ENCODE measurements at places on chromosomes 4 and X.

GRCh38 chr4:1763070-1763549 is 30.0 kb upstream of the FGFR3 start:
- no peak for DNase-seq

- DNase-seq: no peak
These were observed 40.2 kb downstream of the HOPX start for GRCh38 chr4:56640621-56641493.

- DNase-seq: no peak
These were observed 279.8 kb downstream of the UNC5C start for GRCh38 chr4:95268819-95269565.

DNA sequence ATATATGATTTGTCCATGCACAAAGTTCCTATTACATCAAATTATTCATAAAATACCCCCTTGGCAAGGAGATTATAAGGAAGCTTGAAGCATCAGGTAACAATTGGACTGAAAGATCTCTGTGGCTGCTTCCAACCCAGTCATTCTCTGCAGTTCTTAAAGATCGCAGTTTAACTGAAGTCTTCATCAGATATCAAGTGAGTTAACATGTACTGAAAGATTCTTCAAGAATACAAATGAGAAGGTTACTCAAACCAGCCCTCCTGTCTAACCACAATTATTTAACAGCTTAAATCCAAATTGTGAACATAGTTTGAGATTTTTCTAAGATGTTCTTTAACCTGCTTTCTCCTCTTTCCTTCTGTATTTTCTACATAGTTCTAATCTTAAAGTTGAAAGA is 56.1 kb downstream of the SLC10A7 start:
- no peak for DNase-seq

- no peak for DNase-seq
These were observed 405.0 kb downstream of the AFF2 start for GRCh38 chrX:148905400-148905799.

DNA sequence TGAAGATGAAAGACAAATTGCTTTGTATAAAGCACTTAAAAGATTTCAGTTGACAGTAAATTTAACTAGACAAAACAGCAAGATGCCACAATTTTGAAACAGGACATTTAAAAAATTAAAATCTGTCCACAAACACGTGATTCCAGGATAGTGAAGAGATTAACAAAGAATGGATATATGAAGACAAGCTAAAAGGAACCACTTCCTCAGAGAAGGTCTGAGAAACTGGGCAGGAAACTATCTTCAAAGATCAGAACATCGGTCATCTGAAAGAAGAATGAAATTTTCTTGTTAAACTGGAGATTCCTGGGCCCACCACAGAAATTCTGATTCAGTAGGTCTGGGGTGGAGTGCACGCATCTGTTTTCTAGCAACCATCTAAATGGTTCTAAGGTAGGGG is 1.4 kb downstream of the RWDD4 start:
- DNase-seq: no peak

- no peak for DNase-seq
These were observed 42.4 kb upstream of the HS3ST1 start for GRCh38 chr4:11471046-11471441.

GRCh38 chr4:152633118-152633517 is 46.7 kb downstream of the TMEM154 start:
- DNase-seq: no peak

GRCh38 chr4:113404841-113405240 is 355.4 kb downstream of the ANK2 start:
- no peak for DNase-seq

DNA sequence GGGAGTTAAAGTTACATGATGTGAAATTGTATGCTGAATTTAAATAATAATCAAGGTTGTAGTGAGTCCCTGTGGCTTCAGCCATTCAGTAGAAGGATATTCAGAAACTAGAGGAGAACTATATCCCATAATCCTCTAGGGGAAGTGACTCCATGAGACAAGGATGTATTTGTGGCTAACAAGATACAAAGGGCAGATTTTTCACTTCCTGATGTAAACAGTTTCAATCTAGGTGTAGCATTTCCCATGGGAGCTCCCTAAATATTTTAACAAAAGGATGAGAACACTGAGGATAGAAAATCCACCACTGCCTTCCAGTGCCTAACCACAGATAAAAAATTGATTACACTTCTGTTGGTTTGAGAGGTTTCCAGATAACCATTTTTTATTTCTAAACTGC is 435.4 kb upstream of the TENM3 start:
- no peak for DNase-seq

GRCh38 chr4:73844806-73845205 is 8.3 kb upstream of the PF4V1 start:
- DNase-seq: no peak

GRCh38 chr4:78585633-78586032 is 34.1 kb downstream of the ANXA3 start:
- DNase-seq: no peak

GRCh38 chr4:24625091-24625490 is 40.7 kb upstream of the DHX15 start:
- no peak for DNase-seq

GRCh38 chr4:120317713-120318112 is 251.1 kb upstream of the MAD2L1 start:
- no peak for DNase-seq

DNA sequence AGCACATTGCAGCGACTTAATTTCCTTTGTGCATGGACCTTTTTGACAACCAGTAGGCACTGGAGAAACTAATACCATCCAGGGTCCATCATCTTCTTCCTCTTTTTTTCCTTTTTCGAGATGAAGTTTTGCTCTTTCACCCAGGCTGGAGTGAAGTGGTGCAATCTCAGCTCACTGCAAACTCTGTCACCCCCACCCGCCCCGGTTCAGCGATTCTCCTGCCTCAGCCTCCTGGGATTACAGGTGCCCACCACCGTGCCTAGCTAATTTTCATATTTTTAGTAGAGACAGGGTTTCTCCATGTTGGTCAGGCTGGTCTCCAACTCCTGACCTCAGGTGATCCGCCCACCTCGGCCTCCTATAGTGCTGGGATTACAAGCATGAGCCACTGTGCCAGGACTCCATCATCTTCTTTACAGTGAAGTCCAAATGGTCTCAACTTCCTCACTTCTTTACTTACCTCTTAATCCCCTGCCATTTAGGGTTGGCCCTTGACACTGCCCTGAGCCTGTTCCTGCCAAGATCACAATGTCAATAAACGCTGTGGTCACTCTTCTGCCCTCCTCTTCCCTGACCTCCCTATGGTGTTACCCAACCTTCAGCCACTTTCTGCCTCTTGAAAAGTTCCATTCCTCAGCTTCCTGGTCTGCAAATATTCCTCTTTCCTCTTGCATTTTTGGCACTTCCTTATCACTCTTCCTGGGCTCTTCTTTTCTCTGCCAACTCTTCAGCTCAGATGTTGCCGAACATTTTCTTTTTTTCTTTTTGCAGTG is 119.8 kb upstream of the SLC34A2 start:
- DNase-seq: no peak

DNA sequence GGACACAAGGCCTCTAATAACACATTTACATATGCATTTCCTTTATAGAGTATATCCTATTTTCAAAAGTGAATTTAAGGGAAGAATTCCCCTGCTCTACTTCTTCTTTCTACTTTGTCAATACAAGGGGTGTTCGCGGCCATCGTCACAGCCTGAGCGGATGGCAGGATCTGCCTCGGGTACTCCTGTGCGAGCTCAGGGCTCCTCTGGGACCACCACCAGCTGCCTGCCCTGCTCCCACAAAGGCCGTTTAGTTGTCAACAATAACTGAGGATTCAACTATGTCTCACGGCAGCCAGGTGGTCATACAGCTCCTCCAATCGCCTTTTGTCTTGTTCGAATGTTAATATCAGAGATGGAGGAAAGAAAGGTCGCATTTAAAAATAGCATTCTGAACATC is 228.2 kb upstream of the TENM3 start:
- no peak for DNase-seq

GRCh38 chrX:109577055-109577454 is 40.4 kb downstream of the NXT2 start:
- DNase-seq: no peak

DNA sequence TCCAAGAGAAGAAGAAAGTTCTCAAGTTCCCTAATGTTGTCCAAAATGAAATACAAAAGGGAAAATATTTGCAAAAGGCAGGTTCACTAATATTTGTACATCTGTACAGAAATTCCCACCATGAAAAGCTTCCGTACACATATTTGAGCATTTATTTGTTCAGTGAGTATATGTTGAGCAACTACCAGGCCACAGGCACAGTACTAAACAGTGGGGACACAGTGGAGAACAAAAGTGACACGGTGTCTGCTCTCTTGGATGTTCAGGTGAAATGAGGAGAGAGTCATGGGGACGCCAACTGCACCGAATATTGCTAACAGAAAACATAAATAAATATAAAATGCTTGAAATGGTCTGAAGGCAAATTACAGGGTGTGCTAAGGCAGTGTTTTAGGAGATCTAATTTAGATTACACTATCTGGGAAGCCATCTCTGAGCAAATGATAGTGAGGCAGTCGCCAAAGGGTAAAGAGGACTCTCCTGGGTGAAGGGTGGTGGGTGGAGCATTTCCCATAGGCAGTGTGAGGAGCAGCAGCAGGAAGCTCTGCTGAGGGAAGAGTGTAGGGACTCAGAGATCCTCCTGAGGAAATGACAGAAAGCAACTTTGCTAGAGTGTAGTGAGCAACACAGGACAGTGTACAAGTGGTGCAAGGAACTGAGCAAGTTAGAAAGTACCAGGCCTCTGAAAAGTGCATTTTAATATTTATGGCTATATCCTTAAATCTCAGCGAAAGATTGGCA is 375.2 kb downstream of the GALNTL6 start:
- DNase-seq: no peak

DNA sequence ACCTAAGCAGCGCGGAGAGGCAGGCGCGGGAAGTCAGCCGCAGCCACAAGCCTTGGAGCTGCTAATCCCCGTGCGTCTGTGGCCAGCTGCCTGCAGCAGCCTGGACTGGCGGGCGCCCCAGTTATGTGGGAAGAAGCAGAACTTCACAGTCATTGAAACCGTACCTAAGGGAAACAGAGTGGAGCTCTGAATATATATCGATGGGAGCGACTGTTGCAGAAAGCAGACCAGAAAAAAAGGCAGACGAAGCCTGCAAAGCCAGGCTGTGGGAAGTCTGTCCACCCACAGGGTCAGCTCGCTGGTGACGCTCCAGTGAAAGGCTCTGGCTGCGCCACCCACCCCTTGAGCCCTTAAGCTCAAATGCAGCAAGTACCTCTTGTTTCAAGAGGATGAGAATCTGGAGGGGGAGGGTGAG is 24.7 kb downstream of the KCNE5 start:
- DNase-seq: no peak

- no peak for DNase-seq
These were observed 46.0 kb upstream of the MGST2 start for GRCh38 chr4:139619644-139620043.

GRCh38 chr4:153465615-153466080 is 512 bp upstream of the TMEM131L start:
- DNase-seq: no peak

DNA sequence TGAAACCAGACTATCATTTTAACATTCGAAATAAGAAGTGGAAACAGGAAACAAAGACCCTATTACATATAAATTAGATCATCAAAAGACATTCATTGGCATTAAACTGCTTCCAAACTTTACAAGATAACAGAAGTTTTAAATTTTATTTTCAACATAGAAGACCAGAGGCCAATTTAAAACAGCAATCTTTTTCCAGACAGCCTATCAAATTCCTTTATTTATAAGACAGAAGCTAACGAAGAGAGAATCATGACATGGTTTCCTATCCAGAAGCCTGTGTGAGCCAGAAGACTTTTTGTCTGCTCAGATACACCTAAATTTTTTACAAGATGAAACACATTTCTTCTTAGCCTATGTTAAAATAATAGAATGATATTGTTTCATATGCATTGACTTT is 291.9 kb downstream of the PPP3CA start:
- DNase-seq: no peak

GRCh38 chrX:6311540-6311939 is 82.9 kb upstream of the NLGN4X start:
- DNase-seq: no peak

DNA sequence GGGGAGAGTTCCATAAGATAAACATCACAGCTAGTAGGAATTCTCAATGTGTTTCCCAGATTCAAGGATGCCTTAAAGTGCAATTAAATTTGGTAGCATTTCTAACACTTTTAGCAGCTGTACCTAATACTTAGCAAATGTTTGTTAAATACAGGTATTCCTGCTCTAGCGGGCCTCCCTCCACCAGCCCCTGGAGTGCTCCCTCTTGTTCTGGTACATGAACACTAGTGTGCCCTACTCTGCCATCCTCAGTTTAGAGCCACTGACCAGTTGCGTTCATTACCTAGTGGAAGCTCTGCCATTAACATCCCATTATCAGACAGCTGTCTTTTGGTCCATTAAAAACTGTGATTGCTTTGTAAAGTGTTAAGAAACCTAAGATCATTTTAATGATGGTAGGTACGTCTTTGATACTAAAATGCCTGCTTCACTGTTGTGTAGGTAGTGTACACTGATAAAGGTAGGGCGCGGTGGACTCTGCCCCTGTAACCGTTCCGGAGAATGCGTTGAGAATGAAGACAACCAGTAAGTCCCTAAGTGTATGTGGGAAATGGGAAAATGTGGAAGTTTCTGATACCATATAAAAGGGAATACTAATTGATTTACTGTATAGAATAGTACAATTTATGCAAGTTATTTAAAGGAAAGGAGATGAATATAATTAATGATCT is 21.7 kb downstream of the KIAA0232 start:
- DNase-seq: no peak

DNA sequence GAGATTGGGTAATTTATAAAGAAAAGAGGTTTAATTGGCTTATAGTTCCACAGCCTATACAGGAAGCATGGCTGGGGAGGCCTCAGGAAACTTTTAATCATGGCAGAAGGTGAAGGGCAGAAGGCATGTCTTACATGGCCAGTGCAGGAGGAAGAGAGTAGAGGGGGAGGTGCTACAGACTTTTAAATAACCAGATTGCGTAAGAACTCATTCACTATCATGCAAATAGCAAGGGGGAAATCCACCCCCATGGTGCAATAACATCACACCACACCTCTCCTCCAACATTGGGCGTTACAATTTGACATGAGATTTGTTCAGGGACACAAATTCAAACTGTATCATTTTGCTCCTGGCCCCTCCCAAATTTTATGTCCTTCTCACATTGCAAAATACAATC is 353.8 kb upstream of the PABPC5 start:
- DNase-seq: no peak

GRCh38 chrX:108171671-108172070 is 80.1 kb downstream of the ATG4A start:
- no peak for DNase-seq

DNA sequence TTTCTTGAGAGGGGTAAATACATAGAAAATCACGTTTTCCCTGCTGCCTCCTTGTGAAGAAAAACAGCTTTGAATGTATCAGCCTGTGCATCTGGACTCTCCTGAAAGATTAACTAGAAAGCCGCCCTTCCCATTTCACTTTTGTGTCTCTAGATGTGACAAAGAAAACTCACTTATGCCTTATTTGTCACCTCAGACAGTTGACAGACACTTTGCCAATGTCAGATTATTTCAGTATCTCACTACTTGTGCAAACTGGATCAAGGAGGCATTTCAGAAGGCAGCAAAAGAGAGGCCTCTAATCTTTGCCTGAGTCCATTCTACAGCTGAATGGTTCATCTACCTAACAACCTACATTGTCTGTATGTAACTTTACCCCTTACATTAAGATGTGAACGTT is 754.9 kb downstream of the RPA4 start:
- no peak for DNase-seq

Data from stimulated activated CD4-positive, alpha-beta T cell treated with anti-CD3 and anti-CD28 coated beads, Interleukin-1b, Interleukin-23, amount 100 ng/mL, for 24 hours (primary cell).